ENCODE measurements at places on chromosomes 7 and 10.

- no peak for DNase-seq
These were observed 5.2 kb downstream of the GIMAP5 start for GRCh38 chr7:150742286-150742968.

GRCh38 chr10:46234026-46234425 lies 52.8 kb upstream of the ANTXRL start:
- DNase-seq: no peak

- no peak for DNase-seq
These were observed 307.7 kb downstream of the ADRA2A start for GRCh38 chr10:111384556-111384955.

DNA sequence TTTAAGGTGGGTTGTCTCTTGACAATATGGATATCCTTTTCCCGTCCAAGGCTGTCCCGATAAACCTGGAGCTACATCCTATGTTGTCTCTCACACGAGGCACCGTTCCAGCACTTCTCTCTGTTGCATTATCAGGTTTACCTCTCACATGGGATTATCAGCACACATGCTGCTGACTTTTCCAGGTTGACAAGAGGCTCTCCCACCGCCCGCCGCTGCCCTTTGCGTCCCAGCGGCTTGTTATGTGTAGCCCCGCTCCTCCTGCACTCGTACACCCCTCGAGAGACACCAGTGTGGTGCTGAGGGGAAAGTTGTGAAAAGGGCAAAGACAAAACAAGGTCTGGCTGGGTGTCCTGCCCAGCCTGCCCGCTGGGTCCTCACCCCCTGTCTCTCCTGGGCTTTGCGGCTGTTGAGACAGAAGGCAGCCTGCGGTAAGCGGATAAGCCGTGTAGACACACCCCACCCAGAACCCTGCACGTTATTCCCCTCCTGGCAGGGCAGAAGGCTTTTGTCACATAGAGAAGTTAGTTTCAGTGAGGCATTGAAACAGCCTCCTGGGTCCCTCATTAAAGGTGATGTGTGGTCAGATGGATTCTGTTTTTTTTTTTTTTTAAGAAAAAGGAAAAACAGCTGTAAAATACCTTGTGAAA lies 38.7 kb downstream of the UBE3C start:
- no peak for DNase-seq

DNA sequence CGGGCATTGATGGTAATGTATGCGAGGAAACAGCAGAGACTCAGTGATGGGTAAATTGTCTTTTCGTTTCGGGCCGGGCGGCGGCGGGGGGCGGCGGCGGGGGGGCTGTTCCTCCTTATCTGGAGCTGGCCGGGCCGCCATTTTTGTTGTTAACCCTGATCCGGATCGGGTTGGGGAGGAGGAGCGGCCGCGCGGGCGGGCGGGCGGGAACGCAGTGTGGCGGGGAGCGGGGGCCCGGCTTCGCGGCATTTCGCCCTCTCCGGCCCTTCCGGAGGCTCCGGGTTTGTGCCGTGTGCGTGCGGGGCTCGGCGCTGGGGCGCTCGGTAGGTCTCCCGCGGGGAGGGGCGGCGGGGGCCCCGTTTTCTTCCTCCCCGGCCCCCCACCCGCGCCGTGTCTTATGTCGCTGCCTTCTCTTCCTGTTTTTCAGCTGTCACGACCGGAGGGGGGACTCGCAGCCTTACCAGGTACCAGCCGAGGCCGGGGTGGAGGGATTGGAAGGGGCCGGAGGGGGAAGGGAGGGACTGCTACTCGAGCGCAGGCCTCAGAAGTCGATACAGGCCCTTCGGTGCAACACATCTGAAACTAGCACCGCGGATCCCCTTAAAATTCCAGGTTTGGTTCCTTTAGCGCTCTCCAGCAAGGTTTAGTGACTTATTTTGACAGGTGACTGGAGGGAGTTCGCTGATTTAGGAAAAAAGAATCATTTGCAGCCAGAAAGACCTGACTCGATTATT lies 820 bp downstream of the WAC start:
- DNase-seq: peak; percentile 50

- DNase-seq: no peak
These were observed 61.4 kb upstream of the ADRB1 start for GRCh38 chr10:113982296-113982695.

GRCh38 chr10:79377557-79378382 lies 30.5 kb downstream of the PPIF start:
- DNase-seq: no peak

DNA sequence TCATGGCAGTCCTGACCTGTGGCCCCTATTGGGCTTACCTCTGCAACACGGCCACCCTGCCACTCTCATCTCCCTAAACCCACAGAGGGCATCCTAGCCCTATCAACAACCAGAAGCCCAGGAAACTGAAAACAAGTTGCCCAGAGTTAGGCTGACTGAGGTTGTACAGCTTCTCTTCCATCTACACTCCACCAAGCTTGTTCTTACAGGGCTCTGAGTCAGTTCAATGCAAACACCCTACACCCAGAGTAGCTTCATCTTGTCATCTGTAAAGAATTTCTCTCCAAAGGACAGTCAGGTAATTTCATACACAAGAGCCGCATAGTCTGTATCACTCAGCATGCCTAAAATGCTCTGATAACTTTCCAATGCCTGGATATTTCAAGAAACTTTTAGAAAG lies 175.4 kb downstream of the ARID5B start:
- no peak for DNase-seq

DNA sequence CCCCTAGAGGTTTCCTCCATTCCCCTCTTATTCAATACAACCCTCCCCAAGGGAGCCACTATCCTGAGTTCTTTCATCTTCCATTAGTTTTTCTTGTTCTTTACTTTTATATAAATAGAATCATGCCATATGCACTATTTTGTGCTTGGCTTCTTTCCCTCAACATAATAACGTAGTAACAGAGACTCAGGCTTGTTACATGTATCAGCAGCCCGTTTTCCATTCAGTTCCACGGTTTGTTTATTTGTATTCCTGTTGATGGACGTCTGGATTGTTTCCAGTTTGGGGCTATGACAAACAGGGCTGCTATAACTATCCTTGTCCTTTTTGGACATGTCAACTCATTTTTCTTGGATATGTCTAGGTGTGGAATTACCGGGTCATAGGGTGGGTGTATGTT lies 264.4 kb upstream of the MKI67 start:
- DNase-seq: no peak

Data from CD4-positive, alpha-beta T cell treated with Interleukin-6 at 100 ng/mL for 8 hours (primary cell).